AG10803 (cell line): ENCODE measurements at places on chromosomes 12 and 14.

DNA sequence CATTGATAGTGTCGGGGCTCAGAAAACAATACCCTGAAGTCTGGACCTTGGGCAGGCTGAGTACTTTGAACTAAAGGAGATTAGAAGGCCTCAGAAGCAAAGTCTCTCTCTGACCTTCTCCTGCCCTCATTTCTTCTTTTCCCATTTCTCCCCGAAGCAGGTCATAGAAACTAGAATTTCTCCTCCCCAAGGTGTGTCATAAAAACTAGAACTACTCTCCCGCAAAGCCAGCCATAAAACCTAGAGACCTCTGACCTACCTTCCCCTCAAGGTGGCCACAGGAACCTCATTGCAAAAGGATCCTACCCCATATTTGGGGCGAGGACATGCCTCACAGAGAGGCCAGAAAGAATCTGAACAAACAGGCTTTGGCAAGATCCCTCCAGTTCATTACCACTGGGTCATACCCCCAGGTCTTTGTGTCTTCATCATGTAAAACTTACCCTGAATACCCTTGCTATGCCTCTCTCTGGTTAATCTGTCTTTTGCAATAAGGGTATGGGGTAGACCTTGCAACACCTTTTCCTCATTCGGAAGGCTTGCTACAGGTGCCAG, 64.7 kb upstream of the ZFP36L1 start:
- DNase-seq, result no peak

GRCh38 chr12:90827567-90827966, 127.4 kb downstream of the CCER1 start:
- DNase-seq, result no peak

GRCh38 chr14:96168581-96168980, 36.1 kb upstream of the BDKRB2 start:
- DNase-seq, result no peak

DNA sequence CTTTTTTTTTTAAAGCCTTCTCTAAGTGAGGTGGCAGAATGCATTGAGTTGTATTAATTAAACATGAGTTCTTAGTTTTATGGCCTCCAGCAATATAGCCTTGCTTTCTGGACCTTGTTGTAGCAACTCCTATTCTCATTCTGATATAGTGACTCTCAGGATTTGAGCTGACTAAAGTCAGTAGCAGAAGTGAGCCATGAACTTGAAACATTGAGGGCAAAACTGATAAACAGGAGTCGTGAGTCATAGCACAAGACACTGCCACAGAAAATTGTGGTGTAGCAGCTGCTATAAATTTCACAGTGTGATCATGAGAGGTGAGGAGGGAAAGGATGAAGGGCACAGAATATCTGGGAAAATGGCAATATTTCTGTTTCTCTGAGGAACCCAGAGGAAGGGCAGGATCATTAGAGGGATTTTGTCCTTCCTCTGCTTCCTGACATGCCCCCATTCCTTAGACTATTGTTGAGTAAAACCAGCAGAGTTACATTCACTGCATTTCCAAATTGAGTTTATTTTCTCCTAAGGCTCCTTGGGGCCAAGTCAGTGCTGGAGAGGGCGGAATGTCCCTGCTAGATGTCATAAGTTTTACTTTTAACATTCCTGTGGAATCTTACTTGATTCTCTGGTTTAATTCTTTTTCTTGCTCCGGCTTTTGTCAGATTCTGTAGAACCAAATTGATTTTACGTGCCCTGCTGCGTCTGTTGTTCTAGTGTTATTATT, 7.5 kb downstream of the KLRG1 start:
- DNase-seq, result peak; percentile 7

DNA sequence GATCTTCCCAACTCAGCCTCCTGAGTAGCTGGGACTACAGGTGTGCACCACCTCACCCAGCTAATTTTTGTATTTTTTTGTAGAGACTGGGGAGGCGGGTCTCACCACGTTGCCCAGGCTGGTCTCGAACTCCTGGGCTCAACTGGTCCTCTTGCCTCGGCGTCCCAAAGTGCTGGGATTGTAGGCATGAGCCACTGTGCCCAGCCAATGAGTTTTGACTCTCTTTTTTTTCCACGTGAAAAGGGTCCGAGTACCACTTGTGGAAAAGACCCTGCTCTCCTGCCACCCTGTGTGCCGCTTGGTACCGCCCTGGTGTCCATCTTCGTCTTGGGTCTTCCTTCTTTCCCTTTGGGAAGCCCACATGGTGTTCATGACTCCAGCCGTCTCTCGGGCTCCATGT, 17.6 kb downstream of the TEDC1 start:
- no peak for DNase-seq

GRCh38 chr12:39574785-39575497, 44.7 kb downstream of the ABCD2 start:
- DNase-seq, result no peak

- no peak for DNase-seq
Measured at GRCh38 chr12:132163041-132163910, 19.0 kb downstream of the NOC4L start.

- DNase-seq, result peak; percentile 80
Measured at GRCh38 chr12:107748472-107748871, 12.5 kb downstream of the PRDM4 start.

GRCh38 chr12:112901271-112901670, 5.5 kb upstream of the OAS1 start:
- no peak for DNase-seq

- DNase-seq, result peak; percentile 28
Measured at GRCh38 chr14:24958271-24958670, 91.7 kb downstream of the STXBP6 start.

DNA sequence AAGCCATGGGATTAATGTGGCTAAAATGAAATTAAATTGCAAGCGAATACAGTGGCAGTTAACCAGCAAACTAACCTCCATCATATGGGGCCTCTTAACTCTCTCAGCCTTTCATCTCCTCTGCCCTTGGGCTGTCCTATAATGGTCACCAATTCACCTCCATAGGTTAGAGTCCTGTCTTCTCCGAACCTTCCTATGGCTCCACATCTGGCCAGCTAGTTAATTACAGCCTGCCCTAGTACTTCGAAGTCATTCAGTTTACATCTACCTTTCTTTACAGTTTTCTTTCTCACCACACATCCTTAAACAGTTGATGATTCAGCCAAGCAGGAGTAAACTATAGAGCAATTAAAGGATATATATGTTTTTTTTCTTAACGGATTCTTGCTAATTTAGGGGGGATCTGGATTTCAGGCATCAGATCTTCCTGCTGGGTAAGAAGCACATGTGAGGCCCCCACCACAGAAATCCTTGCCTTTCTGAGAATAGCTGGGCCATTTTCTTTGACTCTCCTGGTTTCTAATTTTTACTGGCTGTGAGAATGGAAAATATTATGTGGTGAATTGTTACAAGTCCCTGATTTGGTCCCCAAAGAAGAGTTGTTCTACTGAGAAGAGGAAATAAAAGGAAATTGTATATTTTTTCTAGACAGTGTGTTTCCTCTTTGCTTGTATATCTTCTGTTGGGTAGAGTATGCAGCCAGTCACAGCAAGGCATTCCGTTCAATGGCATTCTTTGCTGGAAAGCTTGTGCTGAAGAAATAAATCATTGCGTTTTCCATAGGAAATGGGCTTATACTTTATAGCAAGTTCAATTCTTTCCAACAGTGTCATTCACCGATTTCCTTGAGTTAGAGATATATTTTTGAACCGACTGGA, 16.7 kb downstream of the HMGA2 start:
- no peak for DNase-seq

DNA sequence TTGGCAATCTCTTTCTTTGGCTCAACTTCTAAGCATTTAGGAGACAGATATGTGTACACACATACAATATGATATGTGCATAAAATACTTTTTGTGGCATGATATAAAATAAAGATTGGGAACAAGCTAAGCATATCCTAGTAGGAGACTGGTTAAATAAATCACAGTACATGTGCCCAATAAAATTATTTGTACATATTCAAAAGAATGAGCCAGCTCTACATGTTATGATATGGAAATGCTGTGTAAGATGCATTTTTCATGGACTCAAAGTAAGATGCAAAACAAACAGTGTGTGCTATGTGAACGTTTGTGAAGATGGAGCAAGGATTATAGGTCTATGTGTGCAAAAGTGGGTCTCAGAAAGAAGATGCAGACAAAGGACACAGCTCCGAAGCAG, 311.4 kb downstream of the TMEM132D start:
- DNase-seq, result no peak

DNA sequence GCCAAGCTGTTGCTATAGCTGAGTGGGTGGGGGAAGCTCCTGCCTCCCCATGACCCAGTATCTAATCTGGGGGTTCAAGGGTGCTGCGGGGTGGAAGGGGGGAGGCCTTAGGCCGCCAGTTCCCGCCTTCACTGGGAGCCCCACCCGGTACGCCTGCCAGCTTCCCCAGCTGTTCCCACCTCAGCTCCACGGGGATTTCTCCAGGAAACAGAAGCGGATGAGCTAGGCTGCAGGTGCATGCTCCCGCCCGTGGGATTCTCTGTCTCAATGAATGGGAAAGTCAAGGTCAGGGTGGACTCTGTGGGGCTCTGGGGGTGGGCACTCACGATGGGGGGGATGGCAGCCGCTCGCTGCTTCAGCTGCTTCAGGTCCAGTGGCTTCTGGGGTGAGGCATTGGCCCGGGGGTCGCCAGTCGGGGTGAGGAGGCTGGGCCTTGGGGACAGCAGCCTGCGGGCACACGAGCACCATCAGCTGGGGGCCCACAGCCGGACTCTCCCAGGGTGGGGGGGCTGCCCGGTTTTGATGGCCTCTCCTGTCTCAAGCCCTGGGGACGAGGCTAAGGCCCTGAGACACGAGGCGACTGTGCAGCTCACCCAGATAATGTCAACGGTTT, 68.6 kb downstream of the RFLNA start:
- DNase-seq, result no peak

DNA sequence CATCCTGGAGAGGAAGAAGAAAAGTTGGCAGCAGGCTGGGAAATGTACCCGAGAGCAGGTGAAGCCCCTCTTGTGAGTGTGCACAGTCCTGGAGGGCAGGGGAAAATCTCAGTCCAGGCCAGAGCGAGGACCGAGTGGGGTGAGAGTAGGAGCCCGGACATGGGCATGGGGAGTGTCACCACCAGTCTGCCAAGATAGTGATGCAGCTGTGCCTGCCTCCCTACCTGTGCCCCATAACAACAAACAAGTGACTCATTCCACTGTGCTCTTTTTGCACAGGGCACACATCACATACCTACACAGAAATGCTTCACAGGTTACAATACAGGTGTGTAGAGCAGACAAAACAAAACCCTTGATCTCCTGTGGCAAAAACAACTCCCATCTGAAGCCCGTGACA, 205.9 kb upstream of the PELI2 start:
- no peak for DNase-seq

DNA sequence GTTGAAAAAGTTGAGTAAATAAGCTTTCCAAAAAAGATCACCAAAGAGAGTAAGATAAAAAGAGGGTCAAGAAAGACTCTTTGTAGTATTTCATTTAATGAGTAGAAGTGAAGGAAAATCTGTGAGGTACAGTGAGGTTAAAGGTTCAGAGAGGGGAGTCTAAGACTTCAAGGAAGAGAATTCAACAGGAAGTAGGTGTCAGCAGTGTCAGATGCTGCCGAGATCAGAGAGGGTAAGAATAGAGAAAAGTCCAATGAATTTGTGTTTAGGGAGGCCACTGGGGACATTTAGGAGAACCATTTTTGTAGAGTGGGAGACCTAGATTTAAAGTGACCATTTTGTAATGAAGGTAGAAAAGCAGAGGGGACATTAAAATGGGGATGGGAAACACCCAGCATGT, 71.6 kb upstream of the KRAS start:
- no peak for DNase-seq

- peak; percentile 60 for DNase-seq
Measured at GRCh38 chr12:19712041-19712440, 272.7 kb downstream of the AEBP2 start.
